ENCODE measurements at places on chromosomes 4 and X.

GRCh38 chr4:9994246-9994847, 26.9 kb downstream of the SLC2A9 start:
- no peak for DNase-seq

GRCh38 chr4:7642741-7643458, 208.2 kb upstream of the PSAPL1 start:
- DNase-seq = no peak

- DNase-seq = no peak
Measured at GRCh38 chr4:77432717-77433417, 172.8 kb upstream of the CXCL13 start.

DNA sequence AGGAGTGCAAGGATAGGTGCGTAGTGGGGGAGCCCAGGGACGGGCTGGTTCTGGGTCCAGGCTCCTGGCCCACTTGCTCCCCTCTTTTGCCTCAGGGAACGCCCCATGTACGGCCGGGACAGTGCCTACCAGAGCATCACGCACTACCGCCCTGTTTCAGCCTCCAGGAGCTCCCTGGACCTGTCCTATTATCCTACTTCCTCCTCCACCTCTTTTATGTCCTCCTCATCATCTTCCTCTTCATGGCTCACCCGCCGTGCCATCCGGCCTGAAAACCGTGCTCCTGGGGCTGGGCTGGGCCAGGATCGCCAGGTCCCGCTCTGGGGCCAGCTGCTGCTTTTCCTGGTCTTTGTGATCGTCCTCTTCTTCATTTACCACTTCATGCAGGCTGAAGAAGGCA, 1.7 kb downstream of the EMD start:
- DNase-seq = no peak

DNA sequence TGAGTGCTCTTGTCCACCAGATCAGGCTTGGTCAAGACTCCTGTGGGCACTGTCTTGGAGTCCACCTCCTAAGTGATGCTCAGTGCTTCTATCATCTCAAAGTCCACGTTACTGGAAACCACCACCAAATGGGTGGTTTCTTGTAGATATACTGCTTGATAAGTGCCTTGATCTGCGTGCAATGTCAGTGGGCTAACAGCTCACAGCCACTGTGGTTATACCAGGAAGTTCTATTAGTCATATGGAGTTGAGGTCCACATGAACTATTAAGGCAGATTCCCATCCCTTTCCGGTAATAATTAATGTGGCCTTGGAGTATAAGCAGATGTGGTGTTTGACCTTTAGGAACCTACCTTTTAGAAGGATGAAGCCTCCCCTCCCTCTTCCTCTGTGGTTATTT, 161.9 kb downstream of the ZNF518B start:
- no peak for DNase-seq

DNA sequence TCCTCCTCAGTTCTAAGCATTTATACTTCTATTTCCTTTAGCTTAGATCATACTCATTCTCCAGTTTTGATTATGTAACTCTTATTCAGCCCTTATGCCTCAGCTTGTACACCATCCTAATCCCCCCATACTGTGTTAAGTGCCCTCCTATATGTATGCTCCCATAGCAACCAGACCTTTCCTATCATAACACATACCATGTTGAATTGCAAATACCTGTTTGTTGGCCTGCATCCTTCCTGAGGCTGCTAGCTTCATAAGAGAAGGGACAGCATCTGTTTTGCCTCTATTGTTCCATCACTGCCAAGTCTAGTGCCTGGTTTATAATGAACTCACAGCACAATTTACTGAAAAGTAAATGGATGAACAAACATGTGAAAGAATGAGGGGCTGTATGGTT, 443.7 kb downstream of the CENPC start:
- no peak for DNase-seq

DNA sequence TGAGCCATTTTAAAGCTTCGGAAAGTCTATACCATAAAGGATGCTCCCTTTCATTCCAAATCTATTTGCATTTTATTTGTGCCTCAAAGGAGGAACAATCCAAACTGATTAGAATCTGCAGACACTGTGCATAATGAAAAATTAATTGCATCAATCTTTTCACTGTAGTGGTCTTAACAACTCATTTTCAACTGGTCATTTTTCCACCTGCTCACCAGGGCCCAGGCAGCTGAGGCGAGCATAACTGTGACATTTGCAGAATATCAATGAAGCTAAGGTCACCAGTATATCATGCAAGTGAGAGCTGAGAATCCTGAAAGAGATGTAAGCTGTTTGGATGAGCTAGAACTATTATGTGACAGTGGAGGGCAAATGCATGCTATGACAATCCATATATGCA, 387.3 kb upstream of the TECRL start:
- no peak for DNase-seq

DNA sequence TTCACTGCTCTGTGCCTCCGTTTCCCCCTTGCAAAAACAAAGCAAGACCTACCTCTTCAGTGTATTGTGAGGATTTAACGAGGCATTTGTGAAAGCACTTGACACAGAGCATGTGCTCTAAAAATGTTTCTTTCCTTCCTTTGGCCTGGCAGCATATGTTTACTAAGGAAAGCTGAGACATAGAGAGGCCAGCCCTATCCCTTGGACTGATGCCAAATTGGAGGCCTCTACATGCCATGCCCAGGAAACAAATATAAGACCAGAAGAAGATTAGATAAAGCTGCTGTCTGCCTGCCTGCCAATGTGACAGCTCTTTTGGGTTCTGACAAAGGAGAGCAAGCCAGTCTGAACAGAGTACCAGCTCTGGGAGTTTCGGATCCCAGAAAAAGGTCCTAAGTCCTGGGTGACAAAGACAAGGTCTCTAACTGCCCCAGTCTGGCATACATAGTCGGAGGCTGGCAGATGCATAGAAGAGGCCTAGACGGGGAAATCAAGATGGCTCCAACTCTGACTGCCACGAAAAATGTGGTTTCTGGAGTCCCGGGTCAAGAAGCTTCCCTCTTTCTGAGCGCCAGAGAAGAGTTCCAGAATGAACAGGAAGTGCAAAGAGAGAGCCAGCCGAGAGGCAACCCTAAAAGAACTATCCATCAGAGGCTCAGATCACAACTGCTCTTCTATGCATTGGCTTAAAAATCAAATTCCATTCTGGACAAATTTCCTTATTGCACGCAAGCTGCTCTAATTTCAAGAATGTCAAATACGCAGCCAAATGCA, 25.8 kb downstream of the OTUD6A start:
- no peak for DNase-seq

DNA sequence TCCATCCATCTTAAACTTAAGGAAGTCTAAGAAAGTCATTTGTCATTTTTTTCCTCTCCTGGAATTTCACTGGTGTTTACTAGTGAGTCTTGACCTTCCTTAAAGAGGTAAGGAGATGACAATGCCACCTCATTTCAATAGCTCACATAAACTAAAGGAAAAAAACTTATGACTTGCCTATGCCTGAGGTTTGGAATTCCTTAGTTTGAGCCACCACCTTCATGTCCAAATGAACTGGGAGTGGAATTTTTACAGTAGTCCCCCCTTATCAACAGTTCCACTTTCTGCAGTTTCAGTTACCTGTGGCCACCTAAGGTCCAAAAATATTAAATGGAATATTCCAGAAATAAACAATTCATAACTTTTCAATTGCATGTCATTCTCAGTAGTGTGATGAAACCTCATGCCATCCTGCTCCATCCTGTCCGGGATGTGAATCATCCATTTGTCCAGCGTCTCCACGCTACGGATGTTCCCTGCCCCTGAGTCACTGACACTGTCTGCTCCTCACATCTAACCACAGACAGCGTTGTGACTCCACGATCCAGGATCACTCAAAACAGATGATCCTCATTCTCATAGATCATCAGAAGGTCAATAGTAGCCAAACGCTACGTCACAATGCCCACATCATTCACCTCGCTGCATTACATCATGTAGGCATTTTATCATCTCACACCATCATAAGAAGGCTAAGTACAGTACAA, 177.4 kb downstream of the SH3KBP1 start:
- no peak for DNase-seq

DNA sequence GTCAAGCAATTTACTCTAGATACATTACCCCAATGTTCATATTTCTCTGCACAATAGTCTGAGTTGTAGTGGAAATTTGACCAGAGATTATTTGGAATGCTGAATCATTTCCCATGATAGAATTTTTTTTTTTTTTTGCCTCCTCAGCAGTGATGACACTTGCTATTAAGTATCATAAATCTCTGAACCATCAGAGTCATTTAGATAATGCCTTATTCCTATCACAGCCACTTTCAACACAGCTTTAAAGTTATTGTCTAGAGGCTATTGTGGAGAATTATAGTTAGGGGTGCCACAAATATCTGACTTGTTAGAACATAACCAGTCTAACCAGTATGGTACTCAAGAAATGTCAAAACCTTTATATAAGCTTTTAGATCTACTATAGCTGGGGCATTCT, 79.8 kb downstream of the LCORL start:
- DNase-seq = no peak
